ENCODE measurements at places on chromosomes 2 and 18.

DNA sequence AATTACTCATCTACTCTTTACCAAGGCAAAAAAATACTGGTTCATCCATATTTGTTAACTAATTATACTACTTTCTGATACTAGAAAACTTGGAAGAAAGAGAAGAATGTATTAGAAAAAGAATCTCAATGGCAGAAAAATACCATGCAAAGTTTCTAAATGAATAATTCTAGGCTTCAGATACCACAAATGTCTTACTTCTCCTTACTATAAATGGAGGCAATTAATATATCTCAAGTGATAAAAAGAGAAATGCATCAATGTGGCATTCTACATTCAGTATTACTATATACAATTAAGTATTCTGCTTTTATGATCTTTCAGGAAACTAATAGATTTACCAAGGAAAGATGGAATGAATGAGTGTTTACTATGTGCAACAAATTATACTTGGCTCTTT lies 85.5 kb downstream of the ITSN2 start:
- no peak for DNase-seq

- no peak for DNase-seq
These were observed 19.4 kb downstream of the KANSL3 start for GRCh38 chr2:96618596-96619283.

DNA sequence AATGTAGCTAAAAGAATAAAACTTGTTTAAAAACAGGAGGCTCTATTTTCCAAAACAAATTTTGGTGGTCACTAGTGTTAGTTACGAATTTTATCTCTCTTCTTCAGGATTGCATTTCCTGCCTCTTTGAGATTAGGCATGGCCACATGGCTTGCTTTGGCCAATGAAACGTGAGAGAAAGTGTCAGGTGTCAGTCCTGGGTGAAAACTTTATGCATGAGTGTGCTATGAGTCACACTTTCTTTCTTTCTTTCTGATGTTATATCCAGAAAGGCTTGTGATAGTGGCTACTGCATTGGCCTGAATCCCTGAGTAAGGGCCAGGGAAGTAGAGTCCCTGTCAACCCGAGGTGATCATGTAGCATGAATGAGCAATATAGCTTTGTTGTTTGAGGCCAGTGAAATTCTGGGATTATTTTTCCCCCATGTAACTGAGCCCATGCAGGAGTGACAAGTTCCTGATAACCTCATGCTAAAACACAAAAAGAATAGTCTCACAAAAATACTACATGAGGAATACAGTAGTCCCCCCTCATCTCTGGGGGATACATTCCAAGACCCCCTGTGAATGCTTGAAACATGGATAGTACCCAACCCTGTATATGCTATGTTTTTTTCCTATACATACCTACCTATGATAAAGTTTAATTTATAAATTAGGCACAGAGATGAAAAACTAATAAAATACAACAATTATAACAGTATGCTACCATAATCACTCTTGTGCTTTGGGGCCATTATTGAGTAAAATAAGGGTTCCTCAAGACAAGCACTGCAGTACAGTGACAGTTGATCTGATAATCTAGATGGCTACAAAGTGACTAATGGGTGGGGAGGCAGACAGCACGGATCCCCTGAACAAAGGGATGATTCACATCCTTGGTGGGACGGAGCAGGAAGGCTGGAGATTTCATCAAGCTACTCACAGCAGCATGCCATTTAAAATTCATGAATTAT lies 109.5 kb downstream of the CDC42EP3 start:
- peak; percentile 18 for DNase-seq

DNA sequence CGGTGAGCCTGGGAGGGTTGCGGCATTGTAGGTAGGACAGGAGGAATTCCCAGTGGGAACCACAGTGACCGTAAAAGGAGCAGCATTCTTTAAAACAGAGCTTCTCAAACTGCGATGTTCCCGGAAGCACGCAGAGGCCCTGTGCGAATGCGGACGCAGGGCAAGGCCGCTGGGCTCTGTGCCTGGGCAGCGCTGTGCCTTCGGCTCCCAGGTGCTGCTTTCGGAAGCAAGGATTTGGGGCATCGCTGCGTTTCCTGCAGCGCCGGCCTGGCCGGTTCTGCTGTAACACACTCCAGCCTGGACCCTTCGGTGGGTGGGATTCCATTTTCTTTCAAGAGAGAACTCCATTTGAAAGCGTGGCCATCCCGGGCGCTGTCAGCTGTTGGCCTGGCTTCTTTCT lies 118.6 kb downstream of the PTGR3 start:
- DNase-seq, result no peak

DNA sequence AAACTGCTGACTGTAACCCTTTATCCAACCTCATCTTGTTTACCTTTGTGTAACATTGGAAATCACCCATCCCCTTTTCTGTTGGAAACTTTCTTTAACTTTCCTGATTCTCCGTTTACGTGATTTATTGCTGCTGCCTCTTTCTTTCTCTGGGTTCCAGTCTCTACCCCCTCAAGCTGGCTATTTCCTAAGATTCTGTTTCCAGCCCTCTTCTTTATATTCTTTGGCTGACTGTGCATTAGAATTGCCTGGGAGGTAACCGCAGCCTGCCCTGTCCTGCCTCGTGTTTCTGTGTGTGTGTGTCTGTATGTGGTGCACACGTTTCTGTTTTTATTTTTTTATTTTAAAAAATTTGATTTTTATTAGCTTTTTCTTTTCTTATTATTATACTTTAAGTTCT lies 229.2 kb downstream of the PLCL1 start:
- DNase-seq, result no peak

GRCh38 chr2:19841918-19842693 lies 59.7 kb downstream of the TTC32 start:
- DNase-seq, result no peak

DNA sequence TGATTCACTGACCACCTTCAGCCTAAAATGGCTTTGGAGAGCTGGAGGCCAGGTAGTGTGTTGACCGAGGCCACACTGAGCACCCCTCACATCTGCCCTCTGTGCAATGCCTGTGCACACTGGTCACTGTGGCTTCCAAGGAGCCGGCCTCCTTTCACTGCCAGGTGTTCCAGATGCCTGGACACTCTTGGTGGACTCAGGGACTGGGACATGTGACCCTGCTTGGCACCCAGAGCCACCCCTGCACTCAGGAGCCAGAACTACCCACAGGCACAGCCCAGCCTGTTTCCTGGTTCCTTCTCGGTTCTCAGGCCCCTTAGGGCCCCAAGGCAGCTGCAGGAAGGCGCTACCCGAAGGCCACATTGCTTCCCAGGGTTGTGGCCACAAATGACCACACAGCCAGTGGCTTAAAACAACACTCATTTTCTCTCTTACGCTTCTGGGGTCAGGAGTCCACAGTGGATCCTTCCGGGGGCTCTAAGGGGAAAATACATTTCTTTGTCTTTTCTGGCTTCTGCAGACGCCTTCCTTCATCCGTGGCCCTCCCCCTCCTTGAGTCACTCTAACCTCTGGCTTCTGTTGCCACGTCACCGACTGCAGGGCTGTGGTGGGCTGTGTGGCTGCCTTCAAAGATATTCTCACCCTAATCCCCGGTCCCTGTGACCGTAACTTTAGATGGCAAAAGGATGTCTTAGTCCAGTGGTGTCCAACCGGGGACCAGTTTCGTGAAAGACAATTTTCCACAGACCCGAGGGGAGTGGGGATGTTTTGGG lies 78.6 kb downstream of the ASB1 start:
- DNase-seq, result no peak

DNA sequence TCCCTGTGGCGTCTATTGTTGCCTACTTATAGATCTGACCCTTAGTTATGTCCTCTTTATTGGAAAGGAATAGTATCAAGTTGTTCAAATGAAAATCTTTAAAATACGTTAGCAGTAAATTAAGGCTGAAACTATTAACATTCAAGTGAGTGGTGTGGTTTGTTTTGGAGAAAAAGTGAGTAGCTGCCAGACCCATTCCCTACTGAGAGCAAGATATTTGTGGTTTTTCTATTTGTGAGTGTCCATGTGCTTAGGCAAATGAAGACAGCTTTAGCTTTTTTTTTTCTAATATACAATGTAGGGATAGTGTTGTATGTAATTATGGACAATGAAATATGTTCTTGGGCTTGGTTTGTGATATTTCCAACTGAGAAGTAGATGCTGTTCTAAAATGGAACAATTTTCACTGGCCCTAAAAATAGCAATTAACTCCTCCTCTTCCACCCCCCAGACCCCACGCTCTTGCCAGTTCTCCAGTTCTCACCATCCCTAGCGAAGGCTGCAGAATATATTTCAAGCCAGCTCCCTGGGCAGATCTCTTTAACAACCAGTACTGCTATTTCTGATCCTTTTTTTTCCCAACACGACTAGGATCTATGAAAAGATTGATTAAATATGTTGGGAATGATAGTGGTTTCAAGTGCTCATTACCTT lies 83.1 kb downstream of the CCDC85A start:
- no peak for DNase-seq

DNA sequence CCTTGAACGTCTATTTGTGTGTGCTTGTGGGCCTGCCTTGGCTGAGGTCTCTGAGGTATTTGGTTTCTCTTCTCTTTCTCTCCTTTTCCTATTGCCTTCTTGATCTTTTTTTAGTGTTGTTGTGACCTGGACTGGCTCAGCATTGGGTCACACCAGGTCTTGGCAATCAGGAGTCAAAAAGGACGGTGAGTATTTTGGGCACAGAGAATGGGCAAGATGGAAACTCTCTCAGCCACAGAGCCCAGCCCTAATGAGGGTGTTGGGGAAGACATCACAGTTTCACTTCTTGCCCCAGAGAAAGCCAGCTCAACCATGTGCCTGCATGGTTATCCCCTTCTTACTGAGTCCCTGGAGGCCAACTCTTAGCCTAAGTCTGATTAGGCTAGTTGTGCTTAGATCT lies 13.7 kb upstream of the INO80C start:
- no peak for DNase-seq

DNA sequence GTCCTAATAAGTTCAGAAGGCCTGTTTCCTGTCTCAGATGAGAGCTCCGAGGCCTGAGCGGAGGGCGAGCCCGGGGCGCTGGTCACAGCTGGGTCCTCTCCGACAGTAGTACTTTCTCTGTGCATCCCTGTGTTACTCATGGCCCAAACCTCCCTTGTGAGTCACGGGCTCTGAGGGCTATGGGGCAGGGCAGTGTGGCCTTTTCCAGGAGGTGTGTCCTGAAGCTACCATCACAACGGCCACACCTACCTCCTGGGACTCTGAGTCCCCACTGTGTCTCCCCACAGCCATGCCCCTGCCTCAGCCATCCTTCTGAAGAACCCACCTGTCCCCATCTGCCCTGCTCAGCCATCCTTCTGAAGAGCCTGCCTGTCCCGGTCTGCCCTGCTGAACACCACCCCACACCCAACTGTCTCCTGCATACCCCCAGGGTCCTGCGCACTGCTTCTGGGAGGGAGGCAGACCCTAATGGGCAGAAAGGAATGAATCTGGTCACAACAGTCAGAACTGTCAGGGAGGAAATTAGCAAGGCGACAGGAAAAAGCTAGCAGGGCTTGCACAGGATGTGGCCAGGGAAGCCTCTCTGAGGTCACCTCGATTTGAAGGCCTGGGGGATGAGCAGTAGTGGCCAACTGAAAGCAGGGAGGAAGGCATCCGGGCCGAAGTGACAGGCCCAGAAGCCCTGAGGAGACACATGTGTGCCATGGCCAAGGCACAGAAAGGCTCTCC lies 145.4 kb upstream of the RIOK3 start:
- DNase-seq, result no peak

DNA sequence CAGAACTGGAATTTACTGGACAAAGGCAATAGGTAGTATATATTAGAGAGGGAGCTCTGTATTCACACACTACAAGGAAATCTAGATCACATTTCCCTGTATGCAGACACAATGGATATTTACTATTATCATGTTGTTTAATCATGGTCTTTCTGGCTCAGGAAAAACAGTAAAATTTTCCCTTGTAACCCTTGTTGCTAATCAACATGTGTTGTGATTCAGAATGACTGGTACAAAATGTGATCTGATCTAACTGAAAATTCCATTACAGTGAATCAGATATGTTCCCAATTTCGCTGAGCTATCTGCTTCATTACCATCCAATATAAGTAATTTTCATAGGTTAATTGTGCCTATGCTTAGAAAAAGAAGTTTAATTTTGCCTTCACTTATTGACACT lies 1109.7 kb downstream of the LRP1B start:
- no peak for DNase-seq

- no peak for DNase-seq
These were observed 107.6 kb upstream of the FZD7 start for GRCh38 chr2:201926067-201926466.

- DNase-seq, result no peak
These were observed 6.8 kb downstream of the LBH start for GRCh38 chr2:30237966-30238800.

GRCh38 chr2:70371753-70372152 lies 69.9 kb upstream of the FAM136A start:
- no peak for DNase-seq

DNA sequence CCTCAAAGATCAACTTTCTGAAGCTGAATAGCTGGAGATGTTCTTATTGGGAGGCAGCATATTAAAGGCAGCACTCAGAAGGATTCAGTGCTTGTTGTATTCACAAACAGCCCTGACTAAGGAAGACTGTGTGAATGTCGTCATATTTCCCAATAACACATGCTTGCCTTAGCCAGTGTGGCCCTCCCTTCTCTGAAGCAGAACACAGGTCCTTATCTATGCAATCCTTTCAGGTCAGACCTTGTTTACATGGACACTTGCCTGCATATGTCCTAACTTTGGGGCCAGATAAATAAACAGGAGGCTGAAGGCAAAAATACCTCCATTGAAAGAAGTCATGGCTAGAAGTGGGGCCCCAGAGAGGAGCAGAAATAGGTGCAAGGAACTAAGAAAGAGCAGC lies 97.2 kb downstream of the SLC4A3 start:
- DNase-seq, result no peak

DNA sequence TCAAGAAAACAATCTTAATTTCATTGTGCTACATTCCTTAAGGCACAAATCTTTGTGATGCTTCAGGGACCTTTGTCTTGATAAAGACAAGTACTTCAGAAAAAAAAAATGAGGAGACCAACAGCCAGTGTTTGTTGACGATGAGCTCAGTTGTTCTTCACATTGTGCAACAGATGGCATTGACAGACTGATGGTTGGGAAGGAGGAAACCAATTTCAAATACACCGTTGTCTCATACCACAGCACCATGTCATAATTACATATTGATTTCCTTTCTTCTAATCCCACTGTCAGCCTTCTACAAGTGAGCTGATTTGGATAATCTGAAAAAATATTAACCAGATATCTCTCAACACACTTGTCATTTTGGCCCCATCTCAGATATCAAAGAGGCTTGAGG lies 53.7 kb upstream of the GRB14 start:
- no peak for DNase-seq

DNA sequence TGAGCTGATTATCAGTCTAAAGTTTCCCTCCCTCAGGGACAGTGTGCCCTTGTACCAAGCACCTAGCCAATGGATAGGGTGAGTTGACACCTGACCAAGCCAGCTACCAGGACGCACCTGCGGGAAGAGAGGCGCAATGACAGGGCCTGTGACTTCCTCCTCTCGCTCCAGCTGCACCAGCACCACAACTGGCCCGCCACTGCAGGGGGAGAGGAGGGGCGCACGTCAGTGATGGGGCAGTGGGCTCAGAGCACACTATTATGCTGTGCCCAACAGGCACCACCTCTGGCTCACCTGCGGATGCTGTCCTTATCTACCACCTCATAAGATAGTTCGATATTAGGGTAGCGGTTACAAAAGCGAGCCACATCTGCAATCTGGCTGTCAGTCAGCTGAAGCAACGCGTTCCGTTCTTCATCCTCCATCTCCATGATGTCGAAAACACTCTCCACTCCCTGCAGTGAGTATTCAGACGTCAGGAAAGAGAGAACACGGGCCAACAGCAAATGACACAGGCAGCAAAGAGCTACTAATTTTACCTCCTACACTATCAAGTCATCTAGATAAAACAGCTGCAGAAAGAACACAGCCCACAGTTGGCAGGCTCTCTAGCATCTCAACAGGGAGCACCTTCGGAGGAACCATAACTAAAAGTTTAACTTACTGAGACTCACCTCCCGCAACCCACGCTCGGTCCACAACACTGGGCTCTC lies 10.9 kb downstream of the CIAO1 start:
- DNase-seq, result no peak

Measured in activated CD4-positive, alpha-beta T cell treated with anti-CD3 and anti-CD28 coated beads, Interleukin-2, amount 50 U/mL, for 48 hours (primary cell).